Occipital lobe (tissue), 3 donors: ENCODE measurements at places on chromosomes 6 and 20. TPM values are rescaled to one million over a fixed set of nuclear protein-coding genes. Genes with fewer than 3 reads are reported as not detected.

The PACSIN1 gene
- total RNA-seq, result 2.8 TPM

The RIPPLY2 gene
- total RNA-seq, result 12.9 TPM

The NNAT gene
- total RNA-seq, result 251 TPM

The DDX39B gene
- 288 TPM for total RNA-seq

The VGLL2 gene
- not detected for total RNA-seq

The SIM1 gene
- not detected for total RNA-seq

The DLK2 gene
- total RNA-seq, result 7.3 TPM
